Thymus (tissue), 14 donors: ENCODE measurements at places on chromosomes 1 and 21. TPM values are rescaled to one million over a fixed set of nuclear protein-coding genes. Genes with fewer than 3 reads are reported as not detected.

GRCh38 chr1:222165629-222166028 lies 382.3 kb downstream of the HHIPL2 start:
- DNase-seq, result no peak
- H3K27ac ChIP-seq, result no peak overlapping the region
- H3K36me3 ChIP-seq, result no peaks in the 10 kb centered on the region
- no peaks in the 10 kb centered on the region for H3K27me3 ChIP-seq
- H3K4me3 ChIP-seq, result no peak overlapping the region
- H3K4me1 ChIP-seq, result no peaks in the 10 kb centered on the region

- no peaks in the 10 kb centered on the region for H3K27me3 ChIP-seq
- H3K4me3 ChIP-seq, result no peak overlapping the region
- no peaks in the 10 kb centered on the region for H3K4me1 ChIP-seq
- no peak for DNase-seq
Observed at GRCh38 chr1:117147856-117148588, 26.5 kb upstream of the TRIM45 start.

Gene SNX7
- total RNA-seq, result 6.0 TPM

Gene TNFRSF18
- 4.2 TPM for total RNA-seq

Gene MTFR1L
- 21.5 TPM for total RNA-seq
